GM18507 (cell line): ENCODE measurements at places on chromosomes 5 and 9.

GRCh38 chr5:140674629-140675028 lies 1.3 kb upstream of the DND1 start:
- DNase-seq, result no peak

GRCh38 chr9:114205171-114206015 lies 50.1 kb downstream of the COL27A1 start:
- DNase-seq, result no peak

DNA sequence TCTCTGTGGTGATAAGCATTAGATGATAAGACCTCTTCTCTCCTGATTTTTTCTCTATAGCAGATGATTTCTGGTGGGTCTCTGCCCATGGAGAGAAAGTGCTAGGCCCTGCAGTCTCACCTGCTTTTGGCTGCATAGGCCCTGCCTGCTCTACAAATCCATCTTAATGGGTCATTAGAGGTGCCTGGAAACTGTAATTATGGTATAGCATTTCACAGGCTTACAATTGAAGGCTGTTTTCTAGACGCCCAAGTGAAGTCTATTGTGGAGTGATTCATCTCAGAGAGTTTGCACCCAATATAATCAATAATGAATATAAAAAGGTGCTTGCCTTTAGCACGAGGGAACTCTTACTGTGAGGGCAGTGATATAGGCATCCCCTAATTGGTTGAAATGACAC lies 33.8 kb downstream of the NEUROG1 start:
- DNase-seq, result no peak

DNA sequence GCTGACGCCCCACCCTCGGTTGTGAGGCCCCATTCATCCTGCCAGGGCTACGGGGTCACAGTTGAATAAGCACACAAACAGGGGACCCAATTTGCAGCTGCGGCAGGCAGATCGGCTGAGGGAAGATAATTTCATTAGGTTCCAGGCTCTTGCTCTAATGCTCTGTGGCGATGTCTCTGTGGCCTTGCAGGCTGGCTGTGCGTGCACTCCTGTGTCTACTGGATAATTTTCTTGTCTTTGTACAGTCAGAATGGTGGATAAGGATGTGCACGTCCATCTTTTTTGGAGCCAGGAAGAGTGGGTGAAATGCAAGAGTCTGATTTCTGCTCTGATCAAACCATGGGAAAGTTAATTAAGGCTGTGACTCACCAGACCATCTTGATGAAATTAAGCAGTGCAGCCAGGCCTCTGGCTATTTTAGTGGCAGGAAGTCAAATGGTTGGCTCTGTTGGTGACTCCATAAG lies 39.2 kb downstream of the NSG2 start:
- no peak for DNase-seq

- no peak for DNase-seq
Observed at GRCh38 chr9:14343261-14344031, 29.5 kb upstream of the NFIB start.

DNA sequence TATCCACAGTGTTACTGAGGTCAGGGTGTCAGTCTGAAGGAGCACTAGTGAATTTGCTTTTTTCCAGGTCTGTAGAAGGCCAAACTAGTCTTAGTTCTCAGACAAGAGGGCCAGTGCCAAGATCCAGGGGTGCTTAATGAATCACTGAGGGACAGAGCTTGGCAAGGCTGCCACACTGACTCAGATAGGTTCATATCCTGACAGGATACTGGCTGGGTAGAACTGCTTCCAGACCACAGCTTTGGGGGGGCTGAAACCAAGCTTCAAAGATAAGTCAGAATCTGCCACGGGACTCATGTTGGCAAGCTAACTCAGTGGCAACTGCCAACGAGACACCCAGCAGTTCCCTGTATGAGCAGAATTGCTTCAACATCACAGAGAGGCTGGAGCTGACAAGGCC lies 1125.4 kb downstream of the EFNA5 start:
- DNase-seq, result no peak

DNA sequence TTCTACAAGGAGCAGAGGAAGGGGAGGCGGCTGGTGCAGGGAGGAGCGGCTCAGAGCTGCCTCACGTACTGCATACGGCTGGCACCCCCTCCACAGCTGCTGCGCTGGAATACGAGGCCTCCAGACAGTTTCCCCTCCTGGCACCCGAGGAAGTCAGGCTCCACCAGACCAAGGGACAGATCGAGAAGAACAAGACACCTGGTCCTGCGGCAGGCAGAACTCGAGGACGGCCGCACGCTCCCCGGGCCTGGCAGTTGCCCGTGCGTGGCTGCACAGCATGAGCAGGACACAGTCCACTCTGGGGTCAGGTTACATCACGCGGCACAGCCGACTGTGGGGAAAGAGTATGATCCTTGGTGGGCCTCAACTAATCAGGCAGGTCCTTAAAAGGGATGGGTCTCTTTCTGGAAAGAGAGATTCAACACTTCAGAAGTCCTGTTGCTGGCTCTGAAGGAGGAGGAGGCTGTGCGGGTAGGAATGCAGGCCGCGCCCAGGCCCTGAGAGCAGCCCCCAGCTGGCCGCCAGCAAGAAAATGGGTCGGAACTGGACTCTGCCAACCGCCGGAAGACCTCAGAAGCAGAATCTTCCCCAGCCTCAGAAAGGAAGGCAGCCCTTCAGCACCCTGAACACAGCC lies 11.6 kb downstream of the UBAC1 start:
- no peak for DNase-seq

- DNase-seq, result no peak
Observed at GRCh38 chr9:93918061-93918460, 37.1 kb downstream of the BARX1 start.

- no peak for DNase-seq
Observed at GRCh38 chr9:92328225-92328624, 2.5 kb downstream of the CENPP start.

DNA sequence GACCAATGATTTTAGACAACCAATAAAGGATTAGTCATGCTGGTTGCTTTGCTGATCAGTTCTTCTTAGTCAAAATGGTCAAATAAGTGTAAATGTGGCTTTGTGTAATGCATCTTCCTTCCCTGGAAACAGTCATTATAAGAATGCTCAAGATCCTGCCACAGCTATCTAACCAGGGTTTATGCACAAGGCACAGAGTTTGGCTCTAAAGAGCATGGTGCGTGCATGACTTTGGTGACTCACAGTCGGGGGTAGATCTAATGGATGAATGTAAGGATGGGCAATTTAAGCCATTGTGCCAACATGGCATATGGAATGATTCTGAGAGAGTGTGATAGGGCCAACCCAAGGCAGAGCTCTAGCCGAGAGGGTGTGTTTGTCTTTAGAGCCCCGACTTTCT lies 6.5 kb downstream of the LIX1 start:
- no peak for DNase-seq

GRCh38 chr5:52767217-52767743 lies 20.4 kb upstream of the ITGA1 start:
- no peak for DNase-seq

DNA sequence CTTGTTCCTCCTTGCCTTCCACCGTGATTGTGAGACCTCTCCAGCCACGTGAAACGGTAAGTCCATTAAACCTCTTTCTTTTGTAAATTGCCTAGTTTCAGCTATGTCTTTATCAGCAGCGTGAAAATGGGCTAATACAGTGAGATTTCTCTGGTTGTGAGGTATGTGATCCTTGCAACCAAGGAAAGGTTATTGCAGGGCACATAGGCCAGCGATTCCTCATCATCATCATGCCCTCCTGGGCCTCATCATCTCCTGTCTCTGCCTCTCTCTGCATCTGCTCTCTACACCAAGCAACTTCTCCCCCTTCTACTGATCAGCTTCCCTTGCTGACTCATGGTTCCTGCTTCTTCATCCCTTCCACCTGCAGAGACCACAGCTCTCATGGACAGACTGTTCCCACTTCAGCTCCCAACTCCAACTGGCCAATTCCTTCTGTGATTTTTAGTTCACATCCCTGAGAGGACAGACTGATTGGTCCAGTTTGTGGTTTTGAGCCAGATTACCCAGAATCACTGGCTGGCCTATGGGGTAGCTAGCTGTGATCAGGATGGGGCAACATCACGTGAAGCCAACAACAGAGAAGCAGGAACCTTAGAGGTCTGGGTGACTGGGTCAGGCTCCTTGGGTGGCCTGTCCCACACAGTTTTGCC lies 53.1 kb downstream of the LIX1 start:
- no peak for DNase-seq

DNA sequence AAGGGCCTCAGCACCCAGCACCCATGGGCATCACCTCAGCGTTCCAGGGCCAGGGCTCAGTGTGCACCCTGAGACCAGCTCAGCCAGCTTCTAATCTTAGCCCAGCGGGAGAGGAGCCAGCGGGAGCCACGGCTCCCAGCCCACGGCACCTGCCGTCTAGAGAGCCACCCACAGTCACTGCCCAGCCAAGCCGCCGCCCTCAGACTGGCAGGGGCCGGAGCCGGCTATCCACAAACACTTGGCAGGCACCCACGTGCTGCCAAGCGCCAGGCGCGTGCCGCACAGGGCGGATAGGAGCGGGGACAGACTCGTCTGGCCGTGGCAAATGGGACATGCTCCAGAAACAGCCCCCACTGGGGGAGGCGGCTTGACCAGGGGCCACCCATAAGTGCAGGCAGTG lies 18.6 kb downstream of the BRD3 start:
- no peak for DNase-seq

DNA sequence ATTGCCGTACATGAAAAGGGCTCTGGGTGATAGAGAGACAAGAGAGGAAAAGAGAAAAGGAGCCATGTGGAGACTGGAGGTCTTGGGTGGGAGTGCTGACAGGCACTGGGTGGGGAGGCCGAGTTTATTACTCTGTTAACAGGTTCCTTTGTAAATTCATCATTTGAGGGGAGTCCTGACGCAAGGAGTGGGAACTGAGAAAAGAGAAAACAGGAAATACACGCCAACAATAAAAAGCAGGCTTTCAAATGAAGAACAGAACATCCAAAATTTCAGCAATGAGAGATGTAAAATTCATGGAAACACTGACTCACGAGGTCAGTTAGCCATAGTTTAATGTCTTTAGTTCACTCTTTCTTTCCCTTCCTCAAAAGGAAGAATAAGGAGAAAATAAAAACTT lies 342.8 kb downstream of the TMEM167A start:
- no peak for DNase-seq

DNA sequence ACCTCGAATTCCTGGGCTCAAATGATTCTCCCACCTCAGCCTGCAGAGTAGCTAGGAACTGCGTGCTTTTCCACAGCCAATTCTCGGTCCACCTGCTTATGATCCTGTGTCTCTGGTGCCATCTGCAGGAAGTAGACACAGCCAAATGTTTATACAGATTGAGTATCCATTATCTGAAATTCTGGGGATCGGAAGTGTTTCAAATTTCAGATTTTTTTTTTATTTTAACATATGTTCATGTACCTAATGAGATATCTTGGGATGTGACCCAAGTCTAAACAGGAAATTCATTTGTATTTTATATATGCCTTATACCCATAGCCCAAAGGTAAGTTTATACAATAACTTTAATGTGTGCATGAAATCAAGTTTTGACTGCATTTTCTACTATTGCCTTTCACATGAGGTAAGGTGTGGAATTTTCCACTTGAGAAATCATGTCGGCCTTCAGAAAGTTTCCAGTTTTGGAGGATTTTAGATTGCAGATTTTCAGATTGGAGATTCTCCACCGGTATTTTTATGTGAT lies 89.5 kb downstream of the ESM1 start:
- no peak for DNase-seq

DNA sequence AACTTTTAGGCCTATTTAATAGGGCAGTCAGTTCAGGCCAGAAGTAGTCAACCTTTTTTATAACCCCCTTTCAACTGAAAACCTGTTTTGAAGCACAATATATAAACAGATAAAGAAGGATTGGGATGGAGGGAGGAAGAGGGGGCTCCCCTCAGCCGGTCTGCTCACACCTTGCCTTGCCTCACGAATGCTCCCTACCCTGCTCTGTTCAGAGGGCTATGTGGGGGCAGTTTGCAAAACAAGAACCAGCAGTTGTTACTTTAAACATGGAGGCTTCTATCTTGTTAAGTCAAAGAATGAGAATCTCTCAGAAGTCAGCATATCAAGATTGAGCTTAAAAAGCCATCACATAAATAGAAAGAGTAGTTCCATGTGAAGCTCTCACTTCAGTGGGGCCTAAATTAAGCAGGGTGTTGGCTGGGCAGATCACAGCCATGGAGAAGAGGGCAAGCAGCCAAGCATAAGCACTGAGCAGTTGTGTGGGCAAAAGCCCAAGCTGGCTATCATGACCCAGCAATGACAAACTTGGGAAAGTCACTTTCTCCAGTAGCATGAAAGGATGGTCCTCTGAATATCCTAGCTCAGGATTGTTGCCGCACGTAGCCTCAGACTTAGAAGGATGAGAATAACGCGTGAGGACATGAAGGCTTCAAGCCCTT lies 70.6 kb downstream of the ALDH1A1 start:
- no peak for DNase-seq

- DNase-seq, result no peak
Observed at GRCh38 chr9:99852617-99853016, 30.9 kb downstream of the NR4A3 start.

DNA sequence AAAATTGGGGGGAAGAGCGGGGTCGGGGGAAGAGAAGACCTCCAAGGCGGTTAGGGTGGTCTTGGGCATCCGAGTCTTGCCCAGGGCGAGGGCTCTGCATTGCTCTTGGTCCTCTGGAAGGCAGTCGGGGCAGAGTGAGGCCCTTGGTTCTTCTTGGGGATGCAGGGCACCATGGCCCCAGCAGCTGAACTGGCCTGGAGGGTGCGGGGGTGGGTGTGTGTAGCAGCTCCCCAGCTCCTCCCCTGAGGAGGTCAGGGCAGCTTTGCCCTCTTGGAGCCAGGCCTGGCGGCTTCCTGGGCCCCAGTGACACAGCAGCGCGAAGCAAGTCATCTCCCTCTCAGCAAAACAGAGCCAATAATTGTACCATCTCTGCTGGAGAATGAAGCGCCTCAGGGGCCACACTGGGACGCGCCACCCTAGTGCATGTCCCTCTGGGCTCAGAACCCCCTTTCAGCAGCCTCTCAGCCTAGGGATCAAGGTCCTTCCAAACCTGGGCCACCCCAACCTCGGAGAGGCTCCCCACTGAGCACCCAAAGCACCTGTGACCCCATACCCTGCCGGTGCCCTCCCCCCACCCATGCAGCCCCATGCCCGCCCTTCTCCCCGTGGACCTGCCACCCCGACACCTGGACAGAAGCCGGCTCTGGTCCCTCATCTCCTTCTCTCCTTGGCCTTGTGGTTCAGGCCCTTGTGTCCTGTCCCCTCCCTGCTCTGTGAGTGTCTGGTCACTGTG lies 10.4 kb upstream of the RXRA start:
- no peak for DNase-seq

GRCh38 chr5:132762246-132763000 lies 14.6 kb downstream of the SEPTIN8 start:
- no peak for DNase-seq

- no peak for DNase-seq
Observed at GRCh38 chr5:115352571-115352970, 56.1 kb upstream of the CCDC112 start.

DNA sequence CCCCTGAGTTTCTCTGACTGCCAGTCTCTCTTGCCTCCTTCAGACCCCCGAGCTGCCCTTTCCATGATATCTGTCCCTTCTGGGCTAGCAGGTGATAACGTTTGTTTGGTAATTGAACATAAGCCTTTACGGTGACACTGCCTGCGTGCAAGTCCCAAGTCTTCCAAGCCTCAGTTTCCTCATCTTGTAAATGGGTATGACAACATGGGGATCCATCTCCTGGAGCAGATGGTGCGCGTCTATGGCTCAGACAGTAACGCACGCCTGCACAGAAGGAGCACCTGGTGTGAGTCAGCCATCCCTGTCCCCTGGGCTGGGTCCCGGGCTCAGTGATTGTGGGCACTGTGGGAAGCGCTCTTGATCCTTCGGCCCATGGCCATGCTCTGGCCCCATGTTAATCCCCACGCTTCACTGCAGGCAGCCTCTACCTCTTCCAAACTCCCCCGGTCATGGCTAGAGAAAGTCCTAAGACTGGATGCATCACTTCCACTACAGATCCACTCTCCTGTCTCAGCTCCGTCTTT lies 85.8 kb downstream of the DAP start:
- no peak for DNase-seq
